SIG-M5 (cell line): ENCODE measurements at places on chromosomes 13 and 19.

DNA sequence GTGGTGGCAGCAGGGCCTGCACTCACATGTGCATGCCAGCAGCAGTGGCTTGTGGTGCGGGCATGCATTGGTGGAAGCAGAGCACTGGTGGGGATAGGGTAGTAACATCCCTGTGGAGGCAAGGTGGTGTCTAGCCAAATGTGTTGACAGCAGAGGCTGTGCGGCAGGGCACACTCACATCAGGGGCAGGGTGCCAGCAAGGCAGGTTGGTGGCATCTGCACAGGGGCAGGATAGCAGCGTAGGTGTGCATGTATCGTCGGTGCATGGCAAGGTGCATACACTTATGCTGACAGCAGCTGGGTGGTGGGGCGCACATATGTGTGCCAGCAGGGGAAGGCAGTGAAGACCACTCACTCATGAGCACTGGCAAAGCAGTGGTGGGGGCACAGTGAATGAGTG lies 211.5 kb upstream of the CSNK1A1L start:
- DNase-seq = no peak

GRCh38 chr13:40137400-40137799 lies 481.9 kb downstream of the COG6 start:
- DNase-seq = no peak

GRCh38 chr13:39035204-39035603 lies 2.7 kb downstream of the PROSER1 start:
- no peak for DNase-seq

DNA sequence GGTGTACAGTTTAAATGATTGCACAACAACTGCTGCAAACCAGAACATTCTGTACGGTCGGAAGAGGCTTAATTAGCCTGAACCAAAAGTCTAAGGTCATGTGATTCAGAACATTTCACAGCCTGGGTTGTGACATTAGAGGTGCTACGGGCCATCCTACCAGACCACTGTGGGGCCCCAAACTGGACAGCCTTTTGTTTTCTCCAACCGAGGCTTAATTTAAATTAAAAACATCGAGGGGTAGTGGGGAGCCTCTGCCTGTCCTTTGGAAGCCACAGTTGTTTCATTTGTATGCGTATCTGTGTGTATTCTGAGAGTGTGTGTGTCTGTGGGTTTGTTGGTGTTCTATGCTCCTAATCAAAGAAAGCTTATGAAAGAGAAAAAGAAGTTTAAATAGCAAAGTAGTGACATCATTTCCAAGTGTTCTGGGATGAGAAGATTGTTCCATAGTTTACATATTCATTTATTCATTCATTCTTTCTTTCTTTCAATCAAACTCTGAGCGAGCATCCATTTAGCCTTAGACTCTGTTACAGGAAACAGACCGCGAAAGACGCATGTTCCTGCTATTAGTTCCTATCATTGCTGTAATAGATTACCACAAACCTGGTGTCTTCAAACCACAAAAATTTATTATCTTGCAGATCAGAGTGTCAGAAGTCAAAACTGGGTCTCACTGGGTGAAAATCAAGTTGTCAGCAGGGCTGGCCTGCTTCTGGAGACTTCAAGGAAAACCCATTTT lies 444.8 kb downstream of the FOXO1 start:
- DNase-seq = no peak

GRCh38 chr13:72303941-72304746 lies 423.3 kb downstream of the MZT1 start:
- DNase-seq = no peak

GRCh38 chr13:45953082-45953481 lies 99.5 kb downstream of the ZC3H13 start:
- DNase-seq = no peak

- DNase-seq = no peak
Observed at GRCh38 chr13:23443878-23444277, 10.4 kb upstream of the SACS start.

GRCh38 chr13:110109910-110110309 lies 197.0 kb downstream of the COL4A1 start:
- no peak for DNase-seq

GRCh38 chr19:32150605-32151004 lies 194.8 kb upstream of the ZNF507 start:
- no peak for DNase-seq

DNA sequence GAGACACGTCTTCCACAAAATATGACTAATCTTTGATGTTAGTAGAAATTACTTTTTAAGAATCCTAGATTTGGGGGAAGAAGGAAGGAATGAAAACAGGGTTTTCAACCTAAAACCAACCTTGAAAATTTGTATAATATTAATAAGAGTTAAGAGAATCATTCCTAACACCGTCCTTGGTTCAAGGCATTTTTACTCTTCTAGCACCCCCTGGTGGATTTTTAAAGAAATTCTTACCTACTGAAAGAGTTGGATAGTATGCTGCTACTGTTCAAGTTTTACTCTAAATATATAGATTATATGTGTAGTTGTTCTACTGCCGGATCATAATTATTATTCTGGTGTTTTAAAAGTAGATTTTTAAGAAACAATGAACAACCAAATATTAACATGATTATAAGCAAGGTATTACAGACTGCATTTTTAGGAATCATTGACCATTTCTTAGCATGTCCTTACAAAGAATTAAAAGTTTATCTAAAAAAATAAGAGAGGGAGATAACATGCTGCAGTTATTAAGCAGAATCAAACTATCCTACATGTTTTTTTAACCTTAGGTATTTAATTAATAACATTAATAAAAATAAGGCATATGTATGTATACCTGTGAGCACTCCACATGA lies 7.4 kb upstream of the SLITRK6 start:
- DNase-seq = no peak

- no peak for DNase-seq
Observed at GRCh38 chr13:69094485-69094884, 1013.1 kb upstream of the ATXN8OS start.

DNA sequence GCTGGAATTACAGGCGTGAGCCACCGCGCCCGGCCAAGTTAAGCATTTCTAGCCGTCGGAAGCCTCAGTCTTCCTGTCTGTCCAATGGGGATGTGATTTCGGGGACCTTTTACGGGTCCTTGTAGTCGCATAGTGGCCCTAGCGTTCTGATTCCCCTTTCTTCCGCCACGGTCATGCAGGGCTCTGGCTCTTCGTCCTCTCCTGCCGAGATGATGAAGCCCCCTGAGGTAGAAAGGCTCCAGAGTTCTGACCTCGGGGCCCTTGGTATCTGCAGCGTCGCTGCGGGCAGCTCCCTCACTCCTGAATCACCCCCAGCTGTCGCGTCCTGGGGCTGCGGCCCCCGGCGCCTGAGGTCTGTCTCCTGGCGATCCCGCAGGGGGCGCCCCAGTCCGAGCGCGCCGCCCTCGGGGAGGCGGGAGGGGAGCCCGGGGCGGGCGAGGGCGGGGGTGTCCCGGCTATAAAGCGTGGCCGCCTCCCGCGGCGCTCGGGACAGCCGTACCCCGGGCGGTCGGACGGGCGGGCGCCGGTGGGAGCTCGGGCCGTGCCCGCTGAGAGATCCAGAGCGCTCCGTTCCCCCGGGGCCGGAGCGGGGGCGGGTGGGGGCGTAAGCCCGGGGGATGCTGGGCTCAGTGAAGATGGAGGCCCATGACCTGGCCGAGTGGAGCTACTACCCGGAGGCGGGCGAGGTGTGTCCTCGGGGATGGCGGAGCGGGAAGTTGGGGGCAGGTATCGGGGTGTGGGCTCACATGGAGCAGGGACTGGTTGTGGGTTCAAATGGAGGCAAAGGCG lies at the start of gene FOXA3:
TSS of gene FOXA3 (plus strand) at position 487 of the 789 bp plus-strand sequence. CDS start at position 618, 131 bp downstream.
- no peak for DNase-seq

DNA sequence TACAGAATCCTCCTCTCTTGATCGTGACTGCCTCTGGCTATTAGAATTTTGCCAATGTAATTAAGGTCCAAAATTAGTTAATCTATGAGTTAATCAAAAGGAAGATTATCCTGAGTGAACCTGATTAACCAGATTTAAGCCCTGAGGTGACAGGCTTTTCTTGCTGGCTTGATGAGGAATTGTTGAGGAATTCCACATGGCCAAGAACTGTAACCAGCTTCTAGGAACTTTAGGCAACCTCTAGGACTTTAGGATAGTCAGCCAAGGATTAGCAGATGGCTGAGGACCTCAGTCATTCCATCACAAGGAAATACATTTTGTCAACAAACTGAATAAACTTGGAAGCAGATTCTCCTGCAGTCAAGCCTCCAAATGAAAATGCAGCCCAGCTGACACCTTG lies 84.8 kb downstream of the STOML3 start:
- DNase-seq = no peak

GRCh38 chr13:27310946-27311345 lies 40.3 kb downstream of the RASL11A start:
- DNase-seq = no peak

DNA sequence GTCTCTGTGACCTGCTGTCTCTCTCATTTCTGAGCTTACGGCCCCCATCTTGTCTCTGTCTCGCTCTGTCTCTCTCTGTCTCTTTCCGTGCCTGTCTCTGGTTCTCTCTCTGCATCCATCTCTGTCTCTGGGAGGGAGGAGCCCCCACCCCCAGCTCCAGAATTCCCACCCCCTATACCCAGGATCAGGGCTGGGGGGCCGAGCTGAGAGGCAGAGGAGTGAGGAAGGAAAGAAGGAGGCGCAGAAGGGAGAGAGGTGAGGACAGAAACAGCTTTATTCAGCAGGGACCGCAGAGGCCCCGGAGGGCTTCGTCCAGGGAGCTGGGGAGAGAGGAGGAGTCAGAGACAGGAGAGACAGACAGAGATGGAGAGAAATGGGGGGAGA lies 14.0 kb downstream of the JOSD2 start:
- no peak for DNase-seq

- no peak for DNase-seq
Observed at GRCh38 chr19:6458695-6459261, 814 bp downstream of the SLC25A23 start.

GRCh38 chr19:8504171-8504570 lies 1.7 kb upstream of the PRAM1 start:
- no peak for DNase-seq

DNA sequence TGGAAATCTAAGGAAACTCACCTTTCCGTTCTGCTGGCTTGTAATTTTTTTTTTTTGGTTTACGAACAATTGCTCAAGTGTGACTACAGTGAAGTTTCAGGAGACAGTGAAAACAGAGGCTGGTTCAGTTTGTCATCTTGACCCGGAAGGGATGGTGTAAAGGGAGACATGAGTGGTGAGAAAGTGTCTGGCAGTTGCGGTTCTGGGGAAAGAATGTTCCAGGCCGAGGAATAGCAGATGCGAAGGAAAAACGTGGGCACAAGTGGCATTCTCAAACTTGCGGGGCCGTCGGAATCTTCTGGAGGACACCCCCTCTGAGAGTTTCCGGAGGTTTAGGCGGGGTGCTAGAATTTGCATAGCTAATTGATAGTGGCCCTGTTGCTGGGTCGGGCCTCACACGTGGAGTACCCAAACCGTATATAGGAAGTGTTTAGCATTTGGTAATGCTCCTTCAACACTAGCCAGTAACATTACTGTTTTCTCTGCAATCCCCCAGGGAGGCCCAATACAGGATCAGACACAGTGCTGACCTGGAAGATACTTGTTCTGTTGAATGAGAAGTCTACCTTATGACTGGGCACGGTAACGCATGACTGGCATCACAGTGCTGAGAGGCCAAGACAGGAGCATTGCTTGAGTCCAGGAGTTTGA lies 2.8 kb upstream of the TNFSF9 start:
- no peak for DNase-seq

DNA sequence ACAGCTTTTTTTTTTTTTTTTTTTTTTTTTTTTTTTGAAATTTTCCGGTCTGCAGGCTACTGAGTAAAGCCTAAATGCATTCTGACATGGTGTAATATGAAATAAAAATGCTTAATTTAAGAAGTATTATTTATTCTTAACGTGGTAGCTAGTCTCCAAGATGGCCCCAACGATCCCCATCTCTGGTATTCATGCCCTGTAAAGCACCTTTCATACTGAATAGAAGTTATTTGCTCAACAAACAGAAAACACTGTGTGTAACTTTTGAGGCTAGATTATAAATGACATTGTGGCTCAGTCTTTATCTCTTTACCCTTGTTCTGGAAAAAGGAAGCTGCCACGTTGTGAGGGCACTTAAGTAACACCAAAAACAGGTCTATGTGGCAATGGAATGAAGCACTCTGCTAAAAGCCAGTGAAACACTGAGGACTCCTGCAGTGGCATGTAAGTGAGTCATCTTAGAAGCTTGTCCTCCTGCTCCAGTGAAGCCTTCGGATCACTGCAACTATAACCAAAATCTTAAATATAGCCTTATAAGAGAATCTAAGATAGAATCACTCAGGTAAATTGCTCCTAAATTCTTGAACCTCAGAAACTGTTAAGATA lies 128.7 kb downstream of the UGGT2 start:
- peak; percentile 74 for DNase-seq

DNA sequence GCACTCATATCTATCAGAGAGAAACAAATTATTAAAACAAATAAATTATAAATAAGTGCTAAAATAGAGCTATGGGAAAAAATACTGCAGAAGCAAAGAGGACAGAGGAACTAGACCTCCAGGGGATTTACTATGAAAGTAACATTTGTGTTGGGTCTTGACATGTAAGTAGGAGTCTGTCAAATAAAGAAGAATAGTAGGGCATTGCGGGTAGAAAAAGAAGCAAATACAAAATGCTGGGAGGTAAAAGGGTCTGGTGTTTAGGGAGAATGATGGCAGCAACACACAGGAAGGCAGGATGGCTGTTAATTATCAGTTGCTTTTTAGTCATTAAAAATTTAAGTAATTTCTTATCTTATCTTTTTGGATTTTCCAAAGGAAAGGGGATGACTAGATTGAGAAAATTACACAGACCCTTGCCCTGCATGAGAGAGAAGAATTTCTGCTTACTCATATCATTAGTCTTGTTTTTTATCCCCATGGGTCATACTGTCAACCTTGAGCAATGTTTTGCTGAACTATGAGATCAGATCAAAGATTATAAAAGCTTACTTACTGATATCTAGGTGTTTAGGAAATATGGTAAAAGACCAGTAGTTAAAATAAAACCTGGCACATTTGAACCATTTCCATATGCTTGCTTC lies 472.7 kb downstream of the DIAPH3 start:
- no peak for DNase-seq

DNA sequence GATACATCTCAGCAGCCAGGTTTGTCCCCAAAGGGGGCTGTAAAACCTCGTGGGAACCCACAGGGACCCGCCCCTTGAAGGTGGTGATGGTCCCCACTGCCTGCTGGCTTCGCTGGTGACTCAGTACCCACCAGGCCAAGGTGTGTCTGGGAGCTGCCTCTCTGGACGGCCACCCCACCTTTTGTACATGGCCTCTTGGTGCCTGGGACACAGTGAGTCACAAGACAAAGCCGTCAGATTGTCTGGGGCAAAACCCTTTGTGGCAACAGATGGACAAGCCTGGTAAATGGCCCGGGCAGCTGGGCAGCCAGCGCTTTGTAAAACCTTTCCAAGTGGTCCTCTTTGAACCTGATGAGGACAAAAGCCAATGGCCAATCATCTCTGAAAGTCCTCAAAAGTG lies 27.9 kb upstream of the KLF2 start:
- DNase-seq = no peak

DNA sequence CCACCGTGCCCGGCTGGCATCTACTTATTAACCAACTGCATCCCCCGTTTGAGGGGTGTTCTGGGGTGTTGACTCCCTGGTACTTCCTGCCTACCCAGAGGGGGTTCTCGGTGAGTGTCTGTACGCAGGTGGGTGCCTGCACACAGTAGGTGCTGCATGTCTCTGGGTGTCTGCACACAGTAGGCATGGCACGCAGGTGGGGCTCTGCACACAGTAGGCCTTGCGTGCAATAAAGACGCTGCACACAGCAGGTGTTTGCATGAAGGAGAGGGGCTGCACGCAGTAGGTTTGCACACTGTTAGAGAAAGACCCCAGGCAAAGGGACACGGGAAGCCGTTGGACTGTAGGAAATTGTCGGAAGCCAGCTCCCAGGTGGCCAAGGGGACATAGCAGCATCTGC lies 11.2 kb downstream of the GADD45B start:
- no peak for DNase-seq

- no peak for DNase-seq
Observed at GRCh38 chr13:36231236-36231635, 16.9 kb upstream of the SOHLH2 start.
